ENCODE measurements at places on chromosomes 4 and X.

- no peak for DNase-seq
Observed at GRCh38 chr4:139209470-139210063, 32.5 kb upstream of the ELF2 start.

- DNase-seq: no peak
Observed at GRCh38 chrX:154123241-154124219, 20.5 kb upstream of the OPN1LW start.

DNA sequence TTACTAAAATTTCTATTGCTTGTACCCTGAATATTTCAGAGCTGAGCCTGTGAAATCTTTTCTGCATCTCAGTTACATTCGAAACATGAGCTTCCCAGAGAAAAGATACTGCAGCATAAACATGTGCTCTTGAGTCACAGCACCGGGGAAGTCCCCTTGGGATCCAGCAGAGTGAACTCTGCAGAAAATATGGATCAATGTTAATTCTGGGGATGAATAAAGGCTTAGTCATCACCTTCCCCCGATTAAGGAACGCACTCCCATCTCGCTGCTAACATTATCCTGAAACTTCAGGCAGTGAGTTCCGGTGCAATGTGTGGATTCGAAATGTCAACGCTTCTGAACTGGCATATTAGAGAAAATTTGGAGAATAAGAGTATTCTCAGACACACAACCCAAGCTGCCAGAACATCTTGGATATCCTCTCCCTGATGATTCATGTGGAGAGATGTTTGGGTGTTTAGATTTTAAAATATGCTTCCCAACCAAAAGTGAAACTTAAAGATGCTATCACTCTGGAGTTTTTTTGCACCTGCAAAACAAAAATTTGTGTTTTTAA lies 90.8 kb downstream of the IRF2 start:
- no peak for DNase-seq

- DNase-seq: no peak
Observed at GRCh38 chr4:136002316-136002715, 1530.0 kb downstream of the PCDH18 start.

DNA sequence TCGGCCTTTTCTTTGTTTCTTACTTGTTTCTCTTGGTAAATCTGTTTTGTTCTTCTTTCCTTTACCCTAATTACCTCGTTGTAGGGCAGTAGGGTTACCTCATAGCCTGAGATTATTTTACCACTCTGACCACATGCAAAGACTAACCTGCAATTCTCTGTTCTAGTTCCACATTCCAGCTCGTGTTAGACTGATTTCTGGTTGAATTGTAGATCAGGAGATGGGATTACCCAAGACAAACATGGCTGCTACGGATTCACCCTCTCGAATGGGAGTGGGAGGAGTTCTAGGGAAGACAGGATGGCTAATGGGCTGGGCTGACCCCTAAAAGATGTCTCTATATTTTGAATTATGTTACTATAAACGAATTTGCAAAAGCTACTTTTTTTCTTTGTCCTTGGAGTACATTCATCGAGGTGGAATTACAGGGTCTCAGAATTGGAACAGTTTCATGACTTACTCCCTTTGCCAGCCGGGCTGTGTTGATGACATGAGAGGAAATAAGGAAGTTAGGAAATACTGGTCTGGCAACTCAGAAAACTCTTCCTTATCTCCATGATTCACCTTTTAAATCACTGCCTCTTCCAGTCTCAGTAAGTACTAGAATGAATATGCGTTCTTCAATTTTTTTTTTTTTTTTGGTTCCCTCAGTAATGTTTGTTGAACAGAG lies 36.7 kb upstream of the FBXW7 start:
- no peak for DNase-seq

DNA sequence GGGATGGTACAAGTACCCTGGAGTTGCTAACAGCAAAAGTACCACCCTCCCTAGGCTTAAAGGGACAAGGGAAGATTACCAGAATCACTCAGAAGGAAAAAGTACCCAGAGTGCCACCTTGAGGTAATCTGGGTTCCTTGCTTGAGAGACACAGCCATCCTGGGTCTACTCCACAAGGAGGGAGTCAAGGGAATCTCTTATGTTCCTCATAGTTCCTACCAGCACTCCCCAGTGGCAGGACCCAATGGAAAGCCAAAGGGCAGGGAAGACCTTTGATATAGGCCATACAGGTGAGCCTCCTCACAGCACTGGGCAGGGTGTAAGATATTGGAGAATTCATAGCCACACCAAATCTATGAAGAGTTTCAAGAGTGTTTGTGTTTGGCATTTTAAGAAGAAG lies 5.7 kb downstream of the IL2 start:
- no peak for DNase-seq

- DNase-seq: no peak
Observed at GRCh38 chrX:40058719-40059118, 39.0 kb downstream of the BCOR start.

- no peak for DNase-seq
Observed at GRCh38 chr4:82430964-82431745, 765 bp downstream of the ENOPH1 start.

- DNase-seq: no peak
Observed at GRCh38 chr4:123994917-123995316, 598.3 kb downstream of the SPRY1 start.

DNA sequence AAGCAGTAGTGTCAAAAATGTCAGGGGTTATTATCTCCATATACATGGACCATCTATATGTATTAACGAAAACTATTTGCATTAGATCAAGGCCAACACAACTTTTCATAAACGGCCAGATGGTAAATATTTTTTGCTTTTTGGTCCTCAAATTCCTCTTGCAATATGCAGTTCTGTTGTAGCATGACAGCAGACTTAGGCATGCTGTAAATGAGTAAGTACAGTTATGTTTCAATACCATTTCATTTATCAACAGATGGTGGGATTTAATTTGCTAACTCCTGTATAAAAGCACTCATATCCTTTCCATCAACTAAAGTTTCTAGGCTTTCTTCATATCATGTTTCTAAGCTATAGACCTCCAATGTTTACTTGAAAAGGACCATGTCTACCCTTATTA lies 208.1 kb downstream of the ANKRD50 start:
- no peak for DNase-seq
